ENCODE measurements at places on chromosomes 3 and 15.

GRCh38 chr3:161230621-161231171 lies 9.6 kb downstream of the NMD3 start:
- no peak for DNase-seq

DNA sequence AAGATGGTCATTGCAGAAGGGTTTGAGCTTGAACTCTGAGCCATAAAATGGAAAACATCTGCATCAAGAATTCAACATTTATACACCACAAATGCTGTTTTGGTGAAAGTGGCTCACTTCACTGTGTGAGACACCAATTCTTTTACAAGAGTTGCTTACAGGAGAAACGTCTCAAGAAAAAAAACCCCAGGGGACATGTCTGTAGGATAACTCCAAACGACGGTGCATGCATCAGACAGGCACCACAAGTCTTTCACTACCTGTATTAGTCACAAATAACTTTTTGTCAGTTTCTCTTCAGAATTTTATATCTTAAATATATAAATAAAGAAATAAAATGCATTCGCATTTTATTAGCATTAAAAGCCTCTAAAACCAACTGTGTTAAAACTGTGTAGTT lies 164.3 kb downstream of the EFHB start:
- DNase-seq, result no peak

- no peak for DNase-seq
These were observed 25.9 kb downstream of the TLE3 start for GRCh38 chr15:70071799-70072198.

DNA sequence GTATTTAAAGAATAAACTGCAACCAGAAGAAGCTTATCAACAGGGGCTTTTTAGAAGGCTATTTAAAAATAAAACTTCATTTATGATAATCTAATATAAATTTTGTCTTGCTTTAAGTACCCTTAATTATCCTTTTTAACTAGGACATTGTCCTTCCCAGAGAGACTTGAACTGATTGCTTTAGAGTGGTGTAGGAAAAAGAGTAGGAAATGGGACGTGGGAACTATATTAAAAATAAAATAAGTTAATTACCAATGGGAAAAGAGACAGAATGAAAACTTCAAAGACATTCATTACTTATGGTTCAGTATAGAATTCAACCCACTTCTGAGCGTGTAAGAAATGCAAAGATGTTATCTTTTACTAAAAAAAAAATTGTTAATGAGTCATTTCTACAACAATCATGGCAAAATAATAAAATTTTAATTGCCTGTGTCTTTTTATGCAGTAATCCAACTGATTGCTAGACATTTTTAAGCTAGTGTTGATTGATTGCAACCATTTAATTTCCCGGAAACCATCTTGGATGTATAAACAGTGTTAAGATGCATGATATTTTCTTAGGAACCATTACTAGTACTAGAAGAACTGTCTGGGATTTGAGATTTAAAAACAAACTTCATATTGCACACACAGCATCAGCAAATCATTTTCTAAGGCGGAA lies 298.8 kb upstream of the UMPS start:
- DNase-seq, result no peak

DNA sequence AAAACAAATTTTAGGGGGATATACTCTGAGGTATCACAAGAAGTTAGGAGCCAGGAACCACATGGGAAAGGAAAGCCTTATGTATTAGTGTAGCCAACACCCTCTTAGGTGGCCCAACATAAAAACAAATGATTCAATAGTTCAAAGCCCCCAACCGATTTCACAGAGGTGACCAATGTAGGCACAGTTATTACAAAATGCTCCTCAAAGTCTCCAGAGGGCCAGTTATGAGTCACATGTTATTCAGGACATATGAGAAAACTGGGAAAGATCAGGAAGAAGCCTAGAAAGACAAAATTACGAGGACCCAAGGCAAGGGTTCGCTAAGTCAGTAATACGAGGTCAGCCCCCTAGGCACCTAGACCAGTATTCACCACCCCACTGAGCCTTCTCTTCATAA lies 29.9 kb upstream of the FBN1 start:
- no peak for DNase-seq

DNA sequence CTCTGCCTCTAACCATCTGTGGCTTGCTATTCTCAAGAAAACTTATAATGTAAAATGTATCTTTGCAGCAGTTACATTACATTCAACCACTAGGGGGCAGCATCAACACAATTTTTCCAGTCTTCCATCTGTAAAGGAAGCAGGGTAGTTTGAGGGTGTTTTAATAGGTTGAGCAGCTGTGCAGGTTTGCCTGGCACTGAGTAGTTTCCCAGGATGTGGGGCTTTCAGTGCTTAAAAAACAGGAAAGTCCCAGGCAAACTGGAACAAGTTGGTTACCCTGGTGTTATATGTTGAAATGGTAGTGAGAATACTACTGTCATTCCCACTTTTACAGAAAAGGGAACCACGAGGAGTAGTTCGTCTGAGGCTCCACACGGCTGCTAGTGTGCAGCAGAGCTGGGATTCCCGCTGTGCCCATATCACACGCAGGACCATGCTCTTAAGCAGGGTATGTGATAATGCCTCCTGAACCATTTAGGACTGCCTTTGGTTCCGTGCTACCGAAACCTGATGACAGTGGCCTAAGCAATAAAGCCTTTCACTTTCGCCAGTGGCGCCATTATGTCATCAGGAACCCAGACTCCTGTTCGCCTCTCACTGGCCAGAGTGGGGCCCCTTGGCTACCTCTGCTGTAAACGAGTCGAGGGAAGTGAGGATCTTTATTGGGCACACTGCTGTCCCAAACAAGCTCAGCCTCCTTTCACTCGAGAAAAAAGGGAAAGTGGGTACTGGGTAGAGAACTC lies 64.7 kb upstream of the ZBTB38 start:
- DNase-seq, result peak; percentile 71

DNA sequence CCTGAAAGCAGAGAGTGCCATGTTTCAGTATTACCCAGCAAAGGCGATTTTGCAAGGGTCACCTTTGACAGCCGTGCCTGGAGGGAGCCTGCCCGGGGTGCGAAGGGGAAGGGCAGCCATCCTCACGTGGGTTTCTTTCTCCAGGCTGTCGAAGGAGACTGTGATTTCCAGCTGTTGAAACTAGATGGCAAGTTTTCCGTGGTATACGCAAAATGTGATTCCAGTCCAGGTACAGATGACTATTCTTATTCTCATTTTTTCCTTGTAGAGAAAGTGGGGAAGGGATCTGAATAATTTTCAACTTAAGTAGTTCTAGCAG lies 3.4 kb downstream of the AHSG start:
- DNase-seq, result no peak

DNA sequence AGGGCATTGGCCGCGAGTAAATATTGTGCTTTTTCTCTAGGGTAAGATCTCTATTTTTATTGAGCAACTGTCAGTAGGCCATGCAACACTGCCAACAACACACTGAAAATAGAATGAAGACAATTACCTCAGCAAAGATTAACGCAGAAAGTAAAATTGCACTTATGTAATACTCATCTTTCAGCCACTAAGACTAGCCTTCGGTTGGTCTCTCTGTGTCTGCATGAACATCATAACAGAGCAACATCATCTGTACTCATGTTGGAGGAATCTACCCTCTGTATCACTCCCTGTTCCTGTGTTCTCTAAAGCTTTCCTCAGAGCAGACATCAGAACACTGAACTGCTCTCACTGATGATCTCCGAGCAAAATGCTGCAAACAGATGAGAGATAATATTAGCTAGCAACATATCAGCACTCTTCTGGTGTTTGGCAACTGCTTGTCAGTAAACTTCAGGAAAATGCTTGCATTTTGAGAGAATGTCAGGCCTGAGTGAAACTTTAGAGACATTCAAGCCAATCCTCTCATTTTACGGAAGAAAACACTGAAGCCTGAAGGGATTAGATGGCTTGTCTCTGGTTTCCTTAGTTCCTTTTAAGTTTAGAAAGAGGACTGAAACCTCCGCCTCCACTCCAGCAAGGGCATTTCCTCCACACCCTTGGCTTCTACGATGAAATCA lies 8.4 kb upstream of the LRRC3B start:
- DNase-seq, result no peak

- peak; percentile 57 for DNase-seq
These were observed 755 bp downstream of the PTPN9 start for GRCh38 chr15:75578173-75578947.

GRCh38 chr3:184180165-184180564 lies 5.5 kb downstream of the AP2M1 start:
- no peak for DNase-seq

DNA sequence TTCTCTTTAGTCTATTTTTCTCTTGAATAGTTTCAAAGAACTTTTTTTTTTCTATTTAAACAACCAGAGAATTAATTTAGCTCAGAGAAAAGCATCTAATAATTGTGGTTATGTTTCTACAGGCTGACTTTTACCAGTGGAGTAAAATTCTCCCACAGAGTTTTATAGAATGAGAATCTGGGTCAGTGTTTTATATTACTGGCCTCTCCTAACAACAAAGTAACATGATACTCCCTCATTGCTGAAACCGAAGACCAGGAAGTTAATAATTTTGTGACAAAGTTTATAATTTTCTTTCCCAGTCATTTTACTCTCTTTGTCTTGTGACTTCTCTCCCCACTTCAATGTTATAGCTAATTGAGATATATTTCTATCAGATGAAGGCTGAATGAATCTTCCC lies 946.9 kb downstream of the EPHA3 start:
- peak; percentile 1 for DNase-seq

GRCh38 chr3:16512435-16513140 lies 911 bp downstream of the RFTN1 start:
- peak; percentile 63 for DNase-seq

- DNase-seq, result no peak
These were observed 77.7 kb upstream of the ACAN start for GRCh38 chr15:88725305-88726210.

DNA sequence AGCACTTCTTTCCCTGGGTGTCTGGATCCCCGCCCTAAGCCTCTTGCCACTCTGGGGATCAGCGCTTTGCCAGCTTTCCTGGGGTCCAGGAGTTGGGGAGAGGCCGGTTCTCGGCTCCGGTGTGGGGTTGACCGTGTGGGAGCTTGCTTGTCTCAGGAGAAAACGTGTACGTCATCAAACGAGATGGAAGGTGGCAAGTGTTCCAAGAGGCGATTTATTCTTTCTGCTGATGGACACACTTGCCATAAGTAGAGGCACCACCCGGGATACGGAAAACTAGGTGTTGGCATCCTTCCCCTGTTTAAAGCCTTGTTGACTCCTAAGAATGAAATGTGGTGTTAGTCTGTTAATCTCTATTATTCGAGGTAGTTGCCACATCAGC lies 295 bp downstream of the ZWILCH start:
- DNase-seq, result no peak

- no peak for DNase-seq
These were observed 70.7 kb downstream of the GLB1 start for GRCh38 chr3:33026267-33026666.

GRCh38 chr15:38058596-38059075 lies 124.2 kb downstream of the TMCO5A start:
- no peak for DNase-seq

DNA sequence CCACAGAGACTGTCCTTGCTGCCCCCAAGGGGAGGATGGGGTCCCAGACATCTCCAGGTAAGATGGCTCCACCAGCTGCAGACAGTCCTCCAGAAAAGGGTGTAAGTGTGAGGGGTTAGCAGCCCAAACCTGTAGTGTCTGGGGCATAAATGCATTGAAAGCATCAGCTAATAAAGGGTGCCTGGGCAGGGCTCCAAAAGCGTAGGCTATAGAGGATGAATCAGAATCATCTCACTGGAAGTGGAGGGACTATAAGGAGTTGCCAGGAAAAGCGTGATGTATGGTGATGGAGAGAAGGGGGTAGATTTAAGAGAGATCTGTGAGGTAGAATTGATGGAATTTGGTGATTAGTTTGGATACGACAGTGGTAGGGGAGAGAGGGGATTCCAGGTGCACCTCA lies 79.9 kb upstream of the ONECUT1 start:
- no peak for DNase-seq

GRCh38 chr3:173739726-173740125 lies 342.2 kb downstream of the NLGN1 start:
- peak; percentile 89 for DNase-seq

All from NCI-H69 (cell line).